Hematopoietic multipotent progenitor cell treated with erythropoietin and hydrocortisone succinate and interleukin-3 and kit ligand, for 17 days (in vitro differentiated cells): ENCODE measurements at places on chromosomes 11 and 22.

GRCh38 chr11:119772641-119773415 lies 43.8 kb upstream of the NECTIN1 start:
- no peak for DNase-seq

DNA sequence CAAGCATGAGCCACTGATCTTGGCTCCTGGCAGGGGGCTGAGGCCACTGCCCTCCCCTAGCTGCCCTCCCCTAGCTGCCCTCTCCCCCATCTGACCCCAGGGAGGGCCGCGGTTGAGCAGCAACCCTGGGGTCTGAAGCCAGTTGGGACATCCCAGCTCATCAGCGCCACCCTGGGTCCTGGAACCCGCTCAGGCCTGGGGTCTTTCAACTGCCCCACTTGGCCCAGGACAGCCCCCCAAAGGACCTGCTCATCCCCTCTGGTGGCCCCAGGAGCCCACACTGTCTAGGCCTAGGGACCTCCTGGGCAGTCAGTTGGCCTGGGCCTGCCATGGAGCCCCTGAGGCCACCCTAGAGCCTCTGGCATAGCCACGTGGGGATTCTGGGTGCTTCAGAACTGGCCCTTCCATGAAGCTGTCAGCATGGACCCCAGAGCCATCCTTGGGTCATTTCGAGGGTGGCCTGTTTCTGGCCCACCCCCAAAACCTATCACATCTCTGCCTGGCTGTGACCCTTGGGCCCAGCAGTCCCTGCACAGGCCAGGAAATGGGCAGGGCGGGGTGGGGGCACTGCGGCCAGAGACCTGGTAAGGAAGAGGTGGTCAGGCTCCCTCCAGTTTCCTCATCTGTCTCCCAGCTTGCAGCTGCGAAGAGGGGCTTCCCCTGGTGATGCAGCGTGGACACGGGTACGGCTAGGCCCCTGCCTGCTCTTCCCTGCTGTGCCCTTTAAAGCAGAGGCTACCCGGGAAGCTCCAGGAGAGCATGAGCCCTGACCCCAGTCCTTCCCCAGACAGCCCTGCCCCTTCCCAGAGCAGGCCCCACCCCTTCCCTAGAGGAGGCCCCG lies 37.9 kb downstream of the MUC2 start:
- DNase-seq: no peak

- no peak for DNase-seq
Observed at GRCh38 chr11:115585361-115586024, 81.3 kb upstream of the CADM1 start.

DNA sequence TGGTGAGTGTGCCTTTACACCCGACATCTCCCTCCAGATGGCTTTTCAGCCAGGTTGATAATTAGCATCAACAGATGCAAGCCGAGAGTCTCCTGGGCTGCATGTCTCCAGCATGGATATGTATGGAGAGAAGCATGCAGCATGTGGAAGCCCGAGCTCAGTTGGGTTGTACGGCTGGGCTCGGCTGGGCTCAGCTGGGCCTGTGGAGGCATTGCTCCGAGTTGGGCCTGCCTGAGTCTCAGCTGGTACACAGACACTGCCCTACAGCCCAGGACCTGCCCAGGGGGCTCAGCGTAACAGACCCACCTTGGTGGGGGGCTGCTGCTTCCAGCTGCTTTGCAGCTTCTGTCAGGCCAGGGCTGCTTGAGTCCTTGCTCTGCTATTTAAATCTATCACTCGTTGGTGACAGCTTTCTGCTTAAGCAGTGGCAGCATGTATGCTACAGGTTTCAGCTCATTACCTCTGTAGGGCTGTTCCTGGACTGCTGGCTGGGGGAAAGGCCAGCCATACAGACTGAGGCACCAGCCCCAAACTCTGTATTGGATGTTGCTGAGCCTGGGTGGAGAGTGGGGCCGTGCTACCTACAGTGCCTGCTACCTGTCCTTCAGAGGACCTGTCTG lies 115.5 kb downstream of the TEAD1 start:
- DNase-seq: no peak

DNA sequence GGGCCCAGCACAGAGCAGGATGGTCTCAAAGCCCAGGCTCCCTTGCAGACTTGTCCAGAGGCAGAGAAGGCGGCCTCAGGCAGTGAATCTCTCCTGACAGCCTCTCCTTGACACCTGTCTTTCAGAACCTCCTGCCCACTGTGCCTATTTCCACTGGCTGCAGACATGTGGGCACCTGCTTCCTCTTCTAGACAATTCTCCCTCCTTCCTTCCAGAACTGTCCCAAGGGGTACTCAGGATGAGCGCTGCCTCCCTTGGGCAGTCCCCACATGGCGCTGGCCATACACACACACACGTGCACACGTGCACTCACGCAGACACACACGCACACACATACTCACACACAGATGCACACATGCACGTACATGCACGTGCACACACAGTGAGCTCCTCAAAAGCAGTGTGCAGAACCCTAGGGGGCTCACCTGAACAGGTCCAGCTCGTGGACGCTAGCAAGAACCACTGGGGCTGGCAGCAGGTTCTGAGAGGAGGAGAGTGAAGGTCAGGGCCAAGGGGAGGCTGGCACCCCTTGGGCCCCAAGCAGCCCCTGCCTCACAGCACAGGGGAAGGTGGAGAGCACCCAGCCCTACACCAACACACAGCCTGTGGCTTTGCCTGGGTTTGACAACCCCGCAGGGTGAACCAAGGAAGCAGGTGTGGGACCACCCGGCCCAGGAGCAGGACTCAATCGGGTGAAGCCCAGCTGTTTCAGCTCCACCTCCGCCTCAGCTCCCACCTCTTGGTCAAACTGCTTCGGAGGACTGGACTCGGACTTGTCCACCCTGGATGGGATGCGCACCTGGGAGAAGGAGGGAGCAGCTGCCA lies 8.1 kb upstream of the PLXNB2 start:
- DNase-seq: no peak

DNA sequence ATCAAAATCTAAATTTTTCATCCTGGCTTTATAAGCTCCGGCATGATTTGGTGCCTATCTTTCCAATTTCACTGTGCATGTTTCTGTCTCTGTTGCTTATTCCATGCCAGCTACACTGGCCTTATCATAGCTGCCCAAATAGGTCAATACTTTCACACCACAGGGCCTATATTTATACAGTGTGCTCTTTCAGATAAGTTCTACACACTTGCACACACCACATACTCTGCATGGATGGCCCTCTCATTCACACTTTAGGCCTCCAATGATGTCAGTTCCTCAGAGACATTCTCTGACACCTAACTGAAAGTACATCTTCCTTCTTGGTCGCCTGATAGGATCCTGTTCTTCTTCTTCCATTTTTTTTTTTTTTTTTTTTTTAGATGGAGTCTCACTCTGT lies 7.0 kb downstream of the ALG8 start:
- DNase-seq: no peak

DNA sequence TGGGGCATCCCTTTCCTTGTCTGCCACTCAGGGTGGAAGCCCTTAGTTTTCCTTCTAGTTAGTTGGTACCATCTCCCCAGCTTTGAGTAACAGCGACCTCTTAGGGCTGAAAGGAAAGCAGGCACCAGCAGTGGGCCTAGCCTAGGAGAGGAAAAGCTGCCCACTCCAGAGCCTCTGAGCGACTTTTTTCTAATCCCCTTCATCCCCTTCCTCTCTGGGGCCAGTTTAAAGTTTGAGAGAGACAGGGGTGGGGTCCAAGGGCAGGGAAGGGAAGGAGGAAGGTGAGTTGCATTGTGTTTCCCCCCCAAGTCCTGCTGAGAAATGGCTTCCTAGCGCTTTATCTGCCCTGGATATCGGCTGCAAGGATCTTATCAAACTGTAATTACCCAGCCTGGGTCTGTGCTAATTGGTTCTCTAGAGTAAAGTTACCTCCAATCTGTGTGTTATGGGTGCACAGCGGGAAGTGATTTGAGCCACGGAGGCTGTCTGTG lies 573.9 kb upstream of the CADM1 start:
- DNase-seq: no peak

DNA sequence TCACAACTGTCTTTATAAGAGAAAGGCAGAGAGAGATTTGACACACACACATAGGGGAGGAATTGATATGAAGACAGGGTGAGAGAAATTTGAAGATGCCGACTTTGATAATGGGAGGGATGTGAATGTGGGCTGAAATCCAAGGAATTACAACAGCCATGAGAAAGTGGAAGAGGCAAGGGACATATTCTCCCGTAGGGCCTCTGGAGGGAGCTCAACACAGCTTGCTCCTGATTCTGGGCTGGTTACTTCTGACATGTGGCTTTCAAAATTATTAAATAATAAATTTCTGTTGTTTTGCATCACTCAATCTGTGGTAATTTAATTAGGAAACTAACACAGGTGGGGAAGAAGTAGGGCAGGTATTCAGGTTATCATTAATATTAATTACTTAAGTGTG lies 282.9 kb downstream of the LUZP2 start:
- no peak for DNase-seq

GRCh38 chr11:64655941-64656601 lies 65.1 kb downstream of the SLC22A12 start:
- DNase-seq: no peak

DNA sequence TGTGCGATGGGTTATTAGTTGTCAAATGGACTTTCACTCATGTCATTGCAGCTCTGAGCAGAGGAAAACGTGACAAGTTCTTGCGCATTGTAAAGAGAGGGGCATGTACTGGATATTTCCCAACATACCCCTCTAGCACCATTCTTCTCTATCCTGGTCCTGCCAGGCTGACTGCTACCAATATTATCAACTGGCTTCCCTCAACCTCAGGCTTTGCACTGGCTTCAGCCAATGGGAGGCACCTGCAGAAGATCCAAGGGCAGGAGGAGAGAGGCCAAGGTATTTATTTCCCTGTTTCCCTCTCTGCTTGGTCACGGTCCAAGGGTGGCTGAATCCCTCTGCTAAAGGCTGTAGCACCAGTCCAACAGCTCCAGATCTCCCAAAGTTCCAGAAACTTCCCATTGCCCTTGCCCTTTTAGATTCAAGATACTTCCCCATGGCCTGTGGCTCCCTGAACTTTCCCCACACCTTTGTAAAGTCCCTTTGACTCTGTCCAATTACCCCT lies 175.6 kb upstream of the NECTIN1 start:
- DNase-seq: no peak
